ENCODE measurements at places on chromosomes 6 and 20. TPM values are rescaled to one million over a fixed set of nuclear protein-coding genes. Genes with fewer than 3 reads are reported as not detected.

- DNase-seq, result no peak
Measured at GRCh38 chr6:159945801-159946392, 23.0 kb upstream of the IGF2R start.

DNA sequence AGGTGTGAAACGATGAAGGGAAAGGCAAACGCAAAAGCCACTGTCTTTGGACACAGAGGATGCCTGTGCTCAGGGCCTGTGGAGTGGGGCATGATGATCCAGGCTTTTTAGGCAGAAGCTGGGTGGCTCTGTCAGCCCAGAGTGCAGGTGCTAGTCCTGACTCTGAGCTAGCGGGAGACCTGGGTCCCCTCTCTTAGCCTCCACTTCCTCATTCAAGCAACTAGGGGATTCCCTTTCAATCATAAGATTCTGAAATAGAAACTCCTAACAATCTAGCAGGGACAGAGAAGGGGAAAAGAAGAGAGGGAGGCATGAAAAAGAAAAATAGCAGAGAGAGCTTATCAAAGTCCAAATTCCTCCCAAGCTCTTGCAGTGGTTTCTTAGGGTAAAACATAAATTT, 7.6 kb upstream of the HIVEP2 start:
- DNase-seq, result no peak

- DNase-seq, result no peak
Measured at GRCh38 chr6:149392535-149392934, 7.5 kb upstream of the SUMO4 start.

Gene SCAF8
- 14.8 TPM for total RNA-seq

GRCh38 chr20:60822699-60823607, 429.1 kb upstream of the CDH4 start:
- DNase-seq, result no peak
